ENCODE measurements at places on chromosomes 4 and X.

GRCh38 chr4:152408514-152409327 lies 127.2 kb downstream of the FBXW7 start:
- no peak for DNase-seq

DNA sequence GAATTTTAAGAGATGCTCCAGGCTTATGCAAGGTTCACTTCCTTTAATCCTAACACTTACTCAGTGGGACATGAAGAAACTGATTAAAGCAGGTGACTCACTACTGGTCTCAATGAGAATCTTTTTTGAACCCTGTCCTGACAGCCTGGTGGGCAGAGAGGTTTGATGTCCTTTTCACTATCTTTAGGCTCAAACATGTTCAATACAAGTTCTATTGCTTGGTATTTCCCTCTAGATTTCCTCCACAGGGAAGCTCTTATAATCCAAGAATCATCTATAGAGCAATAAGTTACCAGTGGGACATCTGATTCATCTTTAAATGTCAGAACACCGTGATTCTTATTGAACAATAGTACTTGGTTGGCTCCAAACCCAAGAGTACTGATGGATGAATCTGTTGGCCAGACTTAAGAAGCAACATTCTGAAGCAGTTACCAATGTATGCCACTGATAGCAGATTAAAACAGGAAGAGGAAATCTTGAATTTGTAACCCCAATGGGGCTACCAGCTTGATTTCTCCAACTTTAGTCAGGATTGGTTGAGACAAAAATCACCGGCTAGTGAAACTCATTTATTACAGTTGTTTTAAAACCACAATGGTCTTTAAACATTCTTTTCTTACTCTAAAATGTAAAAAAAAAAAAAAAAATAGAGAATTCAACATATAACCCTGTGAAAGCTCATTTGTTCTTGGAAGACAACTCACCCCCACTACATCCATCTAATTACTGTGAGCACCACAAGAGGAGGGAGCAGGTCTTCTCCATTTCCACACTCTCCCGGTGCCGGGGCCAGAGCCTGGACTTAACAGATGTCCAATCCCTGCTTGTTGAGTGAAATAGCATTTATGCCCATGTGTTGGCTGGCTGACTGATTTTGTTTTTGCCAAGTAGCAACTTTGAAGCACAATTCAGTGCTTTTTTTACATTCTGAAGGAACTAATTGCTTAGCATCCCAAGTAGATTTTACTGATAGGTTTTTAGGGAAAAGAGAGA lies 43.3 kb downstream of the FGFBP1 start:
- no peak for DNase-seq

DNA sequence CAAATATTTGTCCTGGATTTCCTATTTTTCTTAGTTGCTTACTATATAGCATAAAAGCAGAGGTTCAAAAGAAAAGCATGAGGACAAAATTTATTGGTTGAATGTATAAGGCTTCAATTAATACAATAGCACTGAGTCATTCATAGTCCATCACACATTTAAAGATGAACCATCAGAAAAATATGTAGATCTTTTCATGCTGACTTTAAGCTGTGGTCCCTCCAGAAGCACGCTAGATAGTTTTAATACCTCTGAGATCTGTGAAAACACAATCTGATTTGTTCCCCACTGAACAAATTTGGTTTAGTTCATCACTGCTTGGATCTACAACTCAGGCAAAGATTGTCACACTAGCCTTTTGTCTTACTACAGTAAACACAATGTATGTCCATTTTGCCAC lies 377.2 kb upstream of the ANXA10 start:
- no peak for DNase-seq

DNA sequence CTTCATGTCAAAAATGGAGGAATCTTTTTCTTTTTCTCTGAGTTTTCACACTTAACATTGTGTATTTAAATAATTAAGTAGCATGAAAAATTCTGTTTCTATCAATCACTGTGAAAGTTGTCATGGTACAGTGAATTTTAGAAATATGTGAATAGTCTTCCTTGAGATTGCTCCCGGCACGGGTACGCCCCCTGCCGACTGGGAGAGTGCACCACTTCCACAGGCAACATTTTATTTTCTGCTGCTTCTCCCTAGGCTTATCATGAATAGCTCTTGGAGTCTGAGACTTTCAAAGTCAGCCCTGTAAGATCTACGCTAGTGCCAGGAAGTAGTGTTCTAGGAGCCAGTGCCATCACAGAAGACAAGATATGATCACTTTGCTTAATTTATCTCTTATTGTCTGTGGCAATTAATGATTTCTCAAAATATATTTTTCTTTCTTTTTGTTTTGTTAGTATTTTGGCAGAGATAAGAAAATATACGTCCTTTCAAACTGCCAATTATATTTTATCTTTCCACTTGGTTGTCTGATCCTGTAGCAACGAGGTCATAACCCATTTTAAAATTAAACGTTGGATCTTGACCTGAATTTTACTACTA lies 763.8 kb upstream of the AADAT start:
- no peak for DNase-seq

DNA sequence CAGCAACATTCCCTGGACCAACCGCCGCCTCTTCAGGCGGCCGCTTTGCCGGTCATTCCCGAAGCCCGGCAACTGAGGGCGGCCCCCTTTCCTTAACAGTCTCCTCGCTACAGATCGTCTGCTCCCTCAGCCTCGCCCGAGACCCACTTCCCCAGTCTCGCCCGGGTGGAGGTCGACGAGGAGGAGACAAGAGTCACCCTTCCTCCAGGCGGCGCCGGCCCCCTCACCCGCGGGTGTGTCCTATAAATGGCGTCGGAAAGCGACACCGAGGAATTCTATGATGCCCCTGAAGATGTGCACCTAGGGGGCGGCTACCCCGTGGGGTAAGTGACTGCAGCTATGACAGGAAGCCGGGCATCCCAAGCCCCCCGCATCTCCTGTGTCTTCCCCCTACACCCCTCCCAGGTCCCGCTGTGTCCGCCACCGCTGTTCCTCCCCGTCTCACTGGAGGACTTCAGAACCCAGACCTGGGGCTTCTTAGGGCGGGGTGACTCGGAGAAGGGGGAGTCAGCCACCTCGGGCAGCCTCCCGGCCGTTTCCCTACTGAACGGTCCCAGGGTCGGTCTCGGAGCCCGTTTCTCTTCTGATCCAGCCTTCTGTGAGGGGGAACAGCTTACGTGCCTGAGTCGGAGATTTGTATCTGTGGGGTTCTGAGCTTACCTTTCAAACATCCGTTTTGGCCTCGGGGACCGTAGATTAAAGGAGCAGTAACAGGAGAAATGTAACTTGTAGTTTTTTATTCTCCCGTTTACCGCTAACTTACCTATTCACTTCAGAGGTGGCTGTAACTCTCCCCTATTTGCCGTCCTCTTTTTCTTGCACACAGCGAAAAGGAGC lies 570 bp downstream of the WDR44 start:
- peak; percentile 52 for DNase-seq

DNA sequence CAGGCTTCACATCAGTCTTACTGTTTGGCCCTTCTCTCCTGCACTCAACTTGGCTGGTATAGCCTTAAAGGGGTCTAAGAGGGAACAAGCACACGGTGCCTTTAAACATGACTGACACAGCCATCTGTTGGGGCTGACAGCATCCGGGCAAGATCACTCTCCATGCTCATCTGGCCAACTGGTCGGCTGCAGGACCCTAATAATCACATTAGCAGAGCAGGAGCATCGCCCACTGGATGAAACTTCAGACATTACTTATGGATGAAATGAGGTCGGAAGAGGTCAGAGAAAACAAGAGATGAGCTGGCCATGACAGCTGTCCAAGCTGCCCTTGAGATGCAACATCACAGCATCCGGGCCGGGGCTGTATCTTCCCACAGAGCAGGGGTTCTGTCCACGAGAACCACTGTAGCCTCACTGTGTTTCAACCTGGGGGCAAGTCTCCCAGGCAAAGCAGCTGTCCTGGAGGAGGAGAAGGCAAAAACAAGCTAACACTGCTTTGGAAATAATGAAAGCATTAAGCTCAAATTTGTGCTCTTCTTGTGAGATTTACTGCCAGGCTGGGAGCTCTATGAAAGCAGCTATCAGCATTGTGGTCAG lies 94.4 kb upstream of the TTC29 start:
- no peak for DNase-seq

All from CD4-positive, alpha-beta T cell treated with Interleukin-15 for 1 hour (primary cell).